ENCODE measurements at places on chromosomes 13 and 19.
A peak's percentile ranks its signal among the peaks of the same experiment; 100 is the strongest.

DNA sequence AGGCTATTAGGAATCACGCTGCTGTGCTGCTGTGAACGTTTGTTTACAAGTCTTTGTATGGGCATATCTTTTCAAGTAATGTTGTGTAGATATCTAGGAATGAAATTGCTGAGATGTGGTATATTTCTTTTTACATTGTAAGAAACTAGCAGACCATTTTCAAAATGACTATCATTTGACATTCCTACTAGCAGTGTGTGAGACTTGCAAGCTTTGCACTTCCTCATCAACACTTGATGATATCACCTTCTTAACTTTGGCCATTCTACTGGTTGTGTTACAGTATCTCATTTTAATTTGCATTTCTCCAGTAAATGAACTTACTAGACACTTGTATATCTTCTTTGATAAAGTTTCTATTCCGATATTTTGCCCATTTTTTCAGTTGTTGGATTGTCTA lies 12.1 kb downstream of the METTL21C start:
- no peak for DNase-seq

GRCh38 chr19:3606174-3606689 lies 443 bp downstream of the TBXA2R start:
- no peak for DNase-seq

DNA sequence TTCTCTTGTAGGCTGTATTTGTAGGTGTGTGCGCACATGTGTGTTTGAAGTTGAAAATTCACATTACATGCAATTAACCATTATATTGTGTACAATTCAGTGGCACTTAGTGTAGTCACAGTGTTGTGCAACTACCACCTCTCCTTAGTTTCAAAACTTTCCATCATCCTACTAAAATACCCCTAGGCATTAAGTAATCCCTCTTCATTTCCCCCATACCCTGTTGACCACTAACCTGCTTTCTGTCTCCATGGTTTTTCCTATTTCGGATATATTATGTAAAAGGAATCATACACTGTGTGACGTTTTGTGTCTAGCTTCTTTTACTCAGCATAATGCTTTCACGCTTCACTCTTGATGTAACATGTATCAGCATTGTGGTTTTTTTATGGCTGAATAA lies 16.1 kb downstream of the LSM14A start:
- DNase-seq: no peak

DNA sequence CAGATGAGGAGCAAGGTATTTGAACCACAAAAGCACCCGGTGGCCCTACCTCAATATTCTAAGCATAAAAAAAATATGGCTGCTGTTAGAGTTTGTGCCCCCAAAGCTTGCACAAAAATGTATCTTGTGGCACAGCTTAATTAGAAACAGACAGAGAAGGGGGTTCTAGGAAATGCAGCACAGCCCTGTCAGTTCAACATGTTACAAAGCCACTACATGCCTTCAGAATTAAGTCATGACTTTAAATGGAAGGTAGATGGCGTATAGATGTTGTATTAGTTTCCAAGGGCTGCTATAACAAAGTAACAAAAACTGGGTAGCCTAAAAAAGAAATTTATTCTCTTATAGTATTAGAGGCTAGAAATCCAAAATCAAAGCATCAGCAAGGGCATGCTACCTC lies 703.8 kb downstream of the DIAPH3 start:
- no peak for DNase-seq

GRCh38 chr13:98941126-98941525 lies 36.7 kb downstream of the DOCK9 start:
- no peak for DNase-seq

- DNase-seq: no peak
Measured at GRCh38 chr19:42577016-42577415, 17.7 kb downstream of the CEACAM8 start.

DNA sequence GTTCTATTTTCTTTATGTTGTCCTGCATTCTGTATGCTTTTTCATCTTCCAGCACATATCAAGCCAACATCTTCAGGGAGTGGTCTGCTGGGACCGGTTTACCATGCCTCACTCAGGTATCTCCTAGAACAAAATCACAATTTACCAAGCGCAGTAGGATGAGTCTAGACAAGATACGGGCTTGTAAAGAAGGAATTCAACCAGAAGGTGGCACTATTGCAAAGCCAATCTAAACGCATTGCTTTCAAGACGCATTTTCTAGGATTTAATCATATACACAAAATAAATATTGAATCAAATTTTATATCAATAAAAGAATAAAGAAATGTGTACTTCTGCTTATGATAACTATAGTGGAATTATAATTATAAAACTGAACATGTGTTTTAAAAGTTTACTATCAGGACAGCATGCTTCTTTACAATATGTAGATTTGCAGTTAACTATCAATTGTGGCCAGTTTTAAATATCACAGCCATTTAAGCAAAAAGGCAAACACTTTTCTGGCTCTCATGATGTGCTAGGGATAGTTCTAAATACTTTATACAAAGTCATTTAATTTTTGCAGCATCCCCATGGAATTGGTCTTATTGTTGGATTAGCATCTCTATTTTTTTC lies 16.1 kb upstream of the TPP2 start:
- no peak for DNase-seq

- DNase-seq: no peak
Measured at GRCh38 chr13:106686163-106686562, 118.2 kb upstream of the ARGLU1 start.

- no peak for DNase-seq
Measured at GRCh38 chr19:49911381-49912145, 14.9 kb upstream of the IL4I1 start.

- DNase-seq: no peak
Measured at GRCh38 chr13:79423801-79424642, 18.0 kb upstream of the RBM26 start.

DNA sequence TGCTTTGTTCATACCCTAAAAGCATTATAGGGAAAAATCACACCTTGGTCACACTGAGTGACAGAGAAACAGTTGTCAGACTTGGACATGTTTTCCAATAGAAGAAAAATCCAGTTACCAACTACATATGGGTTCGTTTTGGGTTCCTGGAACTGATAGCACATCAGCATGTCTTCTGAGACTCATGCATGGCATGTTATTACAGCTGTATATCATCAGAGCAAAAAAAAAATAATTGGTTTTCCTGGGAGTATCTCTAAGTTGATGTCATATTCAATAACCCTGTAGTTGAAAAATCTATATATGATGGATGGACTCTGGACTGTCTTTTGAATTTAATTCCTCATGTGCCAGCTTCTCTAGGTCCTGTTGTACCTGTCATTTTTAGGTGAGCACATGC lies 211.6 kb downstream of the DNAJC15 start:
- no peak for DNase-seq

DNA sequence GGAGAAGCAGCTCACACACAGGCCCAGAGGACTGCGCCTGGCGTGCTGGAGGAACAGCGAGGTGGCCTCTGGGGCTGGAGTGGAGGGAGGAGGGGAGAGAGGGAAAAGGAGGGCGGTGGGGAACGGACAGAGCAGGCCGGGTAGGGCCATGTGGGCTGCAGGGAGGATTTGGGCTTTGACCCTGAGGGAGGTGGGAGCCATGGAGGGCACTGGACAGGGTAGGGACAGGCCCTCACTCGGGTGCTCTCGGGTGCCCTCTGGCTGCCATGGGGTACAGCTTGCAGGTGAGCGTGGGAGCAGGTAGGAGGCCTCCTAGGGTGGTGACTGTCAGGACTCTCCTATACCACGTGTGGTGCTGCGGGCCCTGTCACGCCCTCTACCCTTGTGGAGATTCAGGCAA lies 22.8 kb downstream of the PLIN4 start:
- DNase-seq: no peak

DNA sequence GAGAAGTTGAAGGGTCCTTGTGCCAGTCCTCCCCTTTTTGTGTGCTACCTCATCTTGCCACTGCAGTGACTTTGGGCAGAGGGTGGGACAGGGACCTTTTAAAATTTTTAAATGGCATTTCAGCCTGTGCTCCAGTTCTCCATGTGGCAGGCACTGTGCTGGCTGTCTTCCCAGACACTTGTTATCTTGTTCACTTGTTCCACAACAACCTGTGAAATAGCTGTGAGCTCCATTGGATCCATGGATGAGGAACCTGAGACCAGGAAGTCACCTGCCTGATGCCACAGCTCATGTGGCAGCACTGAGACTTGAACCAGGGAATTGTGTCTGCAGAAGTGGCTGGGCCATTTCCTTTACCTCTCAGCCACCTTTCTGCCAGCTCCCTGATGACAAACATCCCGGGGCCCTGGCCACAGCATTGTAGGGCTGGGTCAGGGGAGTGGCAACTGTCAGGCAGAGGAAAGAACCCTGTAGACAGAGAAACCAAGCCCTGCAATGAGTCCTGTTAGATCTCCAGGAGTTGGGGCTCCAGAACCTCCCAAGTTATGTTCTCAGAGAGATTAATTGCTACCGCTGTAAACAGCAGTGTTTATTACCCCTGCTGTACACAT lies 6.4 kb downstream of the EGLN2 start:
- DNase-seq: no peak

- no peak for DNase-seq
Measured at GRCh38 chr19:49186108-49186507, 28.5 kb downstream of the TRPM4 start.

DNA sequence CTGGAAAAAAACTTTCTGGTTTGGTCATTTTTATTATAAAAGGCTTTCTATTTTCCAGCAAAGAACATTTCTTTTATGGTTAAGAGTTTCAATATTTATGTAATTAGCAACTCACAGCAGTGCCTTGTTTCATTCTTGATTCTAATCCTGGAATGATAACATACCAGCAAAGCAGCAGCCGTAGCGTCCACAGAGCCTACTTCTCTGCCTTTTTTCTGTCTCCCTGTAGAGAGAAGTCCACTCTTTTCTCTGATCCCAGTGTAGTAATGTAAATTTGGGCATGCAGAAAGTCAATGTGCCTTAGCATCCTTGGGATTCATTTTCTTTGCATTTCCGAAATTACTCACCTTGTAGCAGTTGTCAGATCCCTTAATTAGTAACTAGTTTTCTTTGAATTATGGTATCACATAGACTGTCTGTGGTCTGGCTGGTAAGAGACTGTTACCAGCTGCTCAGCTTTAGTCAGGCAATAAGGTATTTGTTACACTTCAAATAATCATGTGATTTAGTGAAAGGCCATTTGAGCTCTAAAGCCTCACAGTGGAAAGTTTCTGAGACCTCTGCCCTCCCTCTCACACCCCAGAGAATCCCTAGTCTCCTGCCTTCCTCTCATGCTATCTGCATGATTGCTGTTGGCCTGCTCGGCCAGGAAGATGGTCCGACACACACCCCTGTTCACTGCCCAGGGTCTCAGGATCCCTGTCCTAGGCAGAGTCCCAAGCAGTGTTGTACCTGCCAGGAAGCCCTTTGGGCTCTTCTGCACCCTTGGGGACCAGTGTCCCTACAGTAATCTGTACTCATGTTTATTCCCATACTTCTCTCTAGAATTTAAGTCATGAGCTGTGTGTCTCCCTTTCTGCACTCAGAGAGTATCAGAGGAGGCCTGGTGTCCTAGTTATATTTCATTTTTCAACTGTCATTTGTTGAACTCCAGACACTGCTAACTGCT lies 86.3 kb downstream of the LRCH1 start:
- peak; percentile 58 for DNase-seq

DNA sequence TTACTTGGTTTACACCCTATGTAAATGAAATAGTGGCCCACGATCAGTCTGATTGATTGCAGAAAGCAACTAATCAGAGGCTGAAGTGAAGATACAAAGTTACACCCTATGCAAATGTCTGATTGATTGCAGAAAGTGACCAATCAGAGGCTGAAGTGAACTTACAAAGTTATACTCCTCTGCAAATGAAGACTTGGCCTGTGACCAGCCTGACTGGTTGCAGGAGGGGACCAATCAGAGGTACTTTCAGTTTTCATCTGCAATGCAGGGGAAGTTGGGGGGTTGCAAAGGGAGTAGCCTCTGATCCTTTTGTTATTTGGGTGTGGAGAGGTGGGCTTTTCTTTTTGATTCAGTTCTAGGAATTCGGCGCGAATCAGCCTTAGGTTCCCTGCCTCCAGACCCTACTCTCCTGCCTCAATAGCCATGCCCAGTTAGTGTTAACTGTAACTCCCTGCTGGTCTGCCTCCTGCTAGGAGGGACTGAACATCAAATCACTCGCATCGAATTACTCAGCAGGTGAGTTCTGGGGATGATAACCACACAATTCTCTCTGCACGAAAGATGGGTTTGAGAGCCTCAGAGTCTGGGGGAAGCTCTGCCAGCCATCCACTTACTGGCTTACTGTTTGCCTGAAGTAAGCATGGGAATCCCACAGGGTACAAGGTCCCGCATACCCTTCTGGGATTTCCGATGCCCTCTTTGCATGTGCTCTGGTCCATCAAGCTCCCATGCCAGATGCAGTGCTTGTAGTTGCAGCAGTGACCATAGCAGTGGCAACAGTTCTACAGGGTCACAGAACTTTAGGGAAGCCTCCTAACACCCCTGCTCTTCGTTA lies 7.5 kb downstream of the ARL11 start:
- no peak for DNase-seq

- no peak for DNase-seq
Measured at GRCh38 chr13:76871432-76871831, 14.8 kb downstream of the KCTD12 start.

DNA sequence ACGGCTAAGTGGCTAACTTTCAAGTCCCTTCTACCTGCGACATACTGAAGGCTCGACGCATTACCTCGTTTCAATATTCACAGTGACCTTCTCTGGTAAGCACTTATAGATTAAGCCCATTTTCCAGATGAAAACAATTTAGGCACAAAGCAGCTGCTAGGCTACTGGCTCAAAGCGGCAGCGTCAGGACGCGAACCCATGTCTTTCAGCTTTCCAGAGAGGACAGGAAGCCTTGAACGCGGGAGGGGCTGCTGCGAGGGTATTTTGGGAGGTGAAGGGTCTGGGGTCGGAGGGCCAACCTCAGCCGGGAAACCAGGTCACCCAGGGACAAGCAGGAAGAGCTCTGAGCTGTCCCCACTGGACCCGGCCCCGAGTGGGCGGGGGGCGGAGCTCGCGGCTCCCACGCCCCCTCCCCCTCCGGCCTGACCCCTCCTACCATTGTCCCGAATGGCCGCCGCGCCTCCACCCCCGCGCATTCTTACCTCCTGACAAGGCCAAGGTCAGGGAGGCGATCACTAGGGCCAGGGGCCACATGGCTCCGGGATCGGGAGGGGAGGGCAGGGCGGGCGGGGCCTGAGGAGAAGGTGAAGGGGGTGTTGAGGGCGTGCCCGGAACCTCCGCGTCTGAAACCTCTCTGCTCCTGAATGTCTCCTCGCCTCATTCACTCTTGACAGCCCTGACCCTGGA lies at the start of gene KLK13:
Gene KLK13, minus strand, starts transcription at position 559 of the 687 bp plus-strand sequence. Its CDS starts 25 bp downstream, at position 534.
- no peak for DNase-seq

Measured in GM18507 (cell line).